NCI-H524 (cell line): ENCODE measurements at places on chromosomes 2 and 18.

GRCh38 chr2:10162586-10163497, 40.3 kb downstream of the RRM2 start:
- DNase-seq = no peak

- DNase-seq = no peak
These were observed 1195.9 kb upstream of the CHAC2 start for GRCh38 chr2:52571380-52572347.

- no peak for DNase-seq
These were observed 68.1 kb downstream of the PARD6G start for GRCh38 chr18:80178935-80179818.

DNA sequence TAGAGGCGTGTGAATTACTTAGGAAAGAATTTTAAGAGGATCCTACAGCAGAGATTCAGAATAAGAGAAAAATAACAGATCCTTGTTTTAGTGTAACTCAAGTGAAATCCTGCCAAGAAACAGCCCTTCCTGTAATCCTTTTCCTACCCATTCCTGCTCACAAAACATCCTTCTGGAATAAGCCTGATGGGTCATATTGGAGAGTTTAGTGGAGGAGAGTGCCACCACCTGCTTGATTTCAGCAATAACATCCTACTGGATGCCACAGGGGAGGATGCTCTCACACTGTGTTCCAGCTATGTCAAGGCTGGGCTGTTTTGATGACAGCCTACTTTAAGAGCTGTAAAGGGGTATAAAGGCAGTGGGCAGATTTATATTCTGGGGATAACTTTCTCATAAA, 54.8 kb upstream of the CCDC178 start:
- peak; percentile 21 for DNase-seq

- DNase-seq = no peak
These were observed 85.4 kb downstream of the MAIP1 start for GRCh38 chr2:200040831-200041230.

- no peak for DNase-seq
These were observed 9.9 kb downstream of the PLA2R1 start for GRCh38 chr2:160052531-160052930.

GRCh38 chr18:40921845-40922629, 1033.0 kb upstream of the PIK3C3 start:
- no peak for DNase-seq

GRCh38 chr2:178109813-178110212, 2.4 kb upstream of the RBM45 start:
- DNase-seq = peak; percentile 63

- no peak for DNase-seq
These were observed 431.8 kb upstream of the MYT1L start for GRCh38 chr2:2762913-2763312.
